ENCODE measurements at places on chromosomes 5 and 9.

GRCh38 chr5:171336521-171337209 is 27.6 kb downstream of the TLX3 start:
- peaks cover 57% of the 10 kb centered on the region for H3K27me3 ChIP-seq
- DNase-seq = no peak
- H3K36me3 ChIP-seq = peaks cover 2% of the 10 kb centered on the region
- no peaks in the 10 kb centered on the region for H3K4me1 ChIP-seq

GRCh38 chr9:16868701-16869100 is 1.8 kb downstream of the BNC2 start:
- peak overlapping the region; percentile 95 for H3K4me3 ChIP-seq
- peaks cover 61% of the 10 kb centered on the region for H3K4me1 ChIP-seq
- no peaks in the 10 kb centered on the region for H3K36me3 ChIP-seq
- DNase-seq = no peak

- H3K27ac ChIP-seq = no peak overlapping the region
- H3K4me1 ChIP-seq = peaks cover 4% of the 10 kb centered on the region
- H3K36me3 ChIP-seq = no peaks in the 10 kb centered on the region
- no peak overlapping the region for H3K4me3 ChIP-seq
- DNase-seq = peak; percentile 65
Measured at GRCh38 chr5:172579403-172579990, 61.6 kb upstream of the NEURL1B start.

DNA sequence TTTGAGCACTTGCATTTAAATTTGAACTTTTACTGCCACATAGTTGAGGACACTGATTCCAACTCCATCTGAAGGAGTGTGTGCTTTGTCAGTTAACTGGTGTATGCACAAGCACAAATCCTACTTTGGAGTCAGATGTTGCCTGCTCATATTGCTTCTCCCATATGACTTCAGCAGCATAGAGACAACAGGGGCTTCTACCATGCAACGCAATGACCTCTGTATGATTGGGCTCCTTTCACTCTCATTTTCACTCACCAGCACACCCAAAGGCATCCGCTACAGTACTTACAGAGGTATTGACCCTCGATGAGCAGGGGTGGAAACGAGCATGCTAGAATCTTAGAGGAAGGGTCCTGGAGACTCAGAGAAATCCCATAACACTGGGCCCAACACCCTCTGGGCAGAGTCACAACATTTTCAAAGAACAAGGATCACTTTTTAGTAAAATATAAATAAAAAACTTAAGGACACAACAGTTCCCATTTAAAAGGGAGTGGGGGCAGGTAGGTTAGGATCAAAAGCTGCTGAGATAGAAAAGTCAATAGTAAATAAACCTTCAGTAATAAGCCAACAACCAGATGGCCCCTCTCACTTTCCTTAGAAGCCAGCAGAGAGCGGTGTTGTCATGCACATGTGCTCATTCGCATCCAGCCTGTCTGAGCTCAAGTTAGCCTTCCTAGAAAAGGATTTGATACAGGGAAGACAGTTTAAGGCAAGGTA is 203.8 kb downstream of the SNCAIP start:
- DNase-seq = no peak
- H3K36me3 ChIP-seq = no peaks in the 10 kb centered on the region
- H3K27ac ChIP-seq = no peak overlapping the region
- no peaks in the 10 kb centered on the region for H3K4me1 ChIP-seq
- H3K27me3 ChIP-seq = peaks cover 6% of the 10 kb centered on the region
- no peak overlapping the region for H3K4me3 ChIP-seq

DNA sequence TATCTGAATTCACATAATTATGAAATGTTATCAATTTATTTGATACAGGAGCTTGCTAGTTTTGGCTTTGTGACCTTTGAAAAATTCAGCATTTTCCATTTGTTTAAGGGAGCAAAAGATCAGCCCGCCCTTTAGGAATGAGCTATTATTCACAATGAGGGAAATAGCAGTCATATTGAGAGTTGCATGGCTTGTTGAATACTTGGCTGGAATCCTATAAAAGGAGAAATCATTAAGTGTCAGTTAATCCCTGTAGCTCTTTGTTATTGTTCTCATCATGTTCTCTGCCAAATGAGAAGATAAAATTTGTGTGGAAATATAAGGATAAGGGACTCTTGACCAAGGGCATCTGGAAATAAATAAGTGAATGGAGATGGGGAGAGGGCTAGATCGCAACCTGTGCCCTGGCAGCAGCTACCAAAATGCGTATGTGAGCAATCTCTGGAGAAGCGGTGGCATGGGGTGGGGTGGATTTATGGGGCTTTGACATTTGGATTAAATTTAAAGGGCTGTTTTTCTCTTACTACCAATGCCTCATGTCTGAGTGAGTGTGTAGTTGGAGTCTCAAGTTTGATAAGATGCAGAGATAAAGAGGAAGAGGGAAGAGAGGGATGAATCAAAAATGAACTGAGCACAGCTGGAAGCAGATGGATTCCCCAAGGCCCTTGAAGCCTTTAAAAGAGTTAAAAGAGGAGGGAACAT is 237.6 kb downstream of the NNT start:
- peaks cover 16% of the 10 kb centered on the region for H3K4me1 ChIP-seq
- no peaks in the 10 kb centered on the region for H3K36me3 ChIP-seq
- peaks cover 21% of the 10 kb centered on the region for H3K27me3 ChIP-seq

- DNase-seq = no peak
- peaks cover 50% of the 10 kb centered on the region for H3K4me1 ChIP-seq
- H3K36me3 ChIP-seq = no peaks in the 10 kb centered on the region
- H3K27ac ChIP-seq = peak overlapping the region; percentile 89
- H3K27me3 ChIP-seq = no peaks in the 10 kb centered on the region
Measured at GRCh38 chr9:14203356-14204056, 110.4 kb downstream of the NFIB start.

DNA sequence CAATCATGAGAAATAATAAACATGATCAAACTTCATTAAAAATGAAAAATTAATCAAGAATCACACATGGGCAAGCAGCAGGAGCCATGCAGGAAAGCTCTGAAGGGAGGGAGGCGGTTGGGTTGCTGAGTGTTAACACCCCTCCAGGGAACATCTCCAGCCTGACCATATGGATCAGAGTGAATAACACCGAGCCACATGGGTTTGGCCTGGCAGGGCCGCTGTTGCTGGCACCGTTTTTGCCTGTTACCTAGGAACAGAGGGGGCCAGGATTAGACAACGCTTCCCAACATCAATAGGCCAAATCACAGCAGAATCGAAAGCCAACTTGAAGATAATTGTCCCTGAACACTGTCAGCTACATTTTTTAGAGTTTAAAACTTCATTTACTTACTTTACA is 160.2 kb downstream of the DENND1A start:
- H3K27me3 ChIP-seq = no peaks in the 10 kb centered on the region
- no peak for DNase-seq
- no peak overlapping the region for H3K4me3 ChIP-seq
- H3K4me1 ChIP-seq = no peaks in the 10 kb centered on the region

DNA sequence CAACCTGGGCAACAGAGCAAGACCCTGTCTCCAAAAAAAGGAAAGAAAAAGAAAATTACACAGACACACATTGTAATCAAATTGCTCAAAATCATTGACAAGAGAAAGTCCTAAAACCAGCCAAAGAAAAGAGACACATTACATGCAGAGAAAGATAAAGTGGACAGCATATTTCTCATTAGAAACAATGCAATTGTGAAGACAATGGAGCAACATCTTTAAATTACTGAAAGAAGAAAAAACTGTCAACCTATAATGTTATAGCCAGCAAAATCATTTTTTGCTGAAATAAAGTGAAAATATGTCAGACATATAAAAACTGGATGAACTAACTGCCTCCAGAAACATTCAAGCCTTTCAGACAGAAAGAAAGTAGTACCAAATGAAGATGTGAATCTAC is 120.6 kb downstream of the TMEM167A start:
- no peaks in the 10 kb centered on the region for H3K27me3 ChIP-seq
- H3K27ac ChIP-seq = no peak overlapping the region
- no peak overlapping the region for H3K4me3 ChIP-seq
- no peak for DNase-seq

DNA sequence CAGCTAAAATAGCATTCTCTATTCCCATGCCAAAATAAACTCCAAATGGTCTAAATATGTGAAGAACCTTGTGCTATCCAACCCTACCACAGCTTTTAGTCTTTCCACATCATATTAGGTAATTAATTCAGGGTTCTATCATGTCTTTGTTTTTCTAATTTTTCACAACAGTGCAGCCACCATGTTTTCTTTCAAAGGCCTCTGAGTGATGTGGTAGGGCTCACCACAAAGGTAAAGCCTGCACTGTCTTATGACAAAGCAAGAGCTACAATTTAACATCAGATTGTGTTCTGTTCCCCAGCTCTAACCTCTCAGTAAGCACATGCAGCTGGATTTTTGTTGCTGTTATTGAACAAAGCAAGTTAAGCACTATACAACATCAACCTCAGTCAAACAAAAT is 52.4 kb downstream of the MEF2C start:
- no peaks in the 10 kb centered on the region for H3K36me3 ChIP-seq
- no peak overlapping the region for H3K4me3 ChIP-seq
- peaks cover 58% of the 10 kb centered on the region for H3K4me1 ChIP-seq
- H3K27me3 ChIP-seq = no peaks in the 10 kb centered on the region
- peak overlapping the region; percentile 62 for H3K27ac ChIP-seq

DNA sequence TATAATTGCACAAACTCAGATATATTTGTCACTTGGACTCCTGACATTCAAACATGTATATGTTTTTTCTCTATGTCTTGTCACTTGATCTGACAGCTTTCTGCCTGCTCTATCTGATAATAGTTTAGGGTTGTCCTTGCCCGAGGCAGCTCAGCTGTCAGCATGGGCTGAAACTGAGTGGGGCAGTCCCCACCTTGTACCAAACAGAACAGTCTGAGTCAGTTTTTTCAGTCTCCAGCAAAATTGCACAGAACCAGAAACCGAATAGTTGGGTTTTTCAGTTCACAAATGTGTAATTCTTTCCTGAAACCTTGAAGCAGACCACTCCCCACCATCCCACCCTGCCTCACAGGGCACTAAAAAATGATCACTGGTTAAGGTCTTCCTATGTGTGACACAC is 9.5 kb upstream of the HAND1 start:
- no peaks in the 10 kb centered on the region for H3K36me3 ChIP-seq
- peaks cover 79% of the 10 kb centered on the region for H3K27me3 ChIP-seq
- H3K4me1 ChIP-seq = no peaks in the 10 kb centered on the region
- H3K27ac ChIP-seq = no peak overlapping the region

DNA sequence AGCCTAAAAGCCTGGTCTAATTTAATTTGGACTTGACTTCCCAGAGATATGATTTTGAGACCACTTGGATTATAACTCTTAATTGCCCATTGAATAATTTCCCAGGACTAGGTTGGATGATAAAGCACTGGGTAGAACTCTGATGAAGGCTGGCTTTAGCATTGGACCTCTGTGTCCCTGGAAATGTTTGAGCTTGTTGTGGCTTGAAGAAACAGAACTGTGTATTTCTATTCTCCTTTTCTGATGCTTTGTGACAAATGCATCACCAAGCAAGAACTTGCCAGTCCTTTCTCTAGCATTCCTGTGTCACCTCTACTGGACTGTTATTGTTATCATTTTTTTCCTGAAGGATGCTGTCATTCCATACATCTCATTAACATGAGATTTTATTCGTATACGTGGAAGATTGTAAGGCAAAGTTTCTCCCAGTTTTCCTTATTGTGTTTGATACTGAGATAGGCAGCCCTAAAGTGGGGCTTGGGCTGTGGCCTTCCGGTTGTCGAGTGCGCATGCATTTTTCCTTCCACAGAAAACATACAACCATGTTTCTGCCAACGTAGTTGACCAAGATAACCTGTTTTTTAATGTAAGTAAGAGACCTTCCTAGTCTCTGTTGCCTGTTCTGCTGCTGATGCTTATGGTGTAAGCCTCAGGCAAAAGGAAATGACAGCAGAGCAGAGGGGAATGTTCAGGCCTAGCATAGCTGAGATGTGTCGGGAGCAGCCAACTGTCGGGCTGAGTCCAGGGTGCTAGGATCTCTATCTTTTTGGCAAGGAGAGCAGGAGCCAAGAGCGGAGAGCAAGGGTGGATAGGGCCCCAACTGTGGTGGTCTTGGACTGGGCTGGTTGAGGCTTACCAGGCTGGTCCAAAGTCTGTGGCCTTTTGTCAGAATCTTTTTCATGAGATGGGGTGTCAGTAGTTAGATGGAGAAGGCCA is 2.3 kb downstream of the NTRK2 start:
- peaks cover 61% of the 10 kb centered on the region for H3K4me1 ChIP-seq

DNA sequence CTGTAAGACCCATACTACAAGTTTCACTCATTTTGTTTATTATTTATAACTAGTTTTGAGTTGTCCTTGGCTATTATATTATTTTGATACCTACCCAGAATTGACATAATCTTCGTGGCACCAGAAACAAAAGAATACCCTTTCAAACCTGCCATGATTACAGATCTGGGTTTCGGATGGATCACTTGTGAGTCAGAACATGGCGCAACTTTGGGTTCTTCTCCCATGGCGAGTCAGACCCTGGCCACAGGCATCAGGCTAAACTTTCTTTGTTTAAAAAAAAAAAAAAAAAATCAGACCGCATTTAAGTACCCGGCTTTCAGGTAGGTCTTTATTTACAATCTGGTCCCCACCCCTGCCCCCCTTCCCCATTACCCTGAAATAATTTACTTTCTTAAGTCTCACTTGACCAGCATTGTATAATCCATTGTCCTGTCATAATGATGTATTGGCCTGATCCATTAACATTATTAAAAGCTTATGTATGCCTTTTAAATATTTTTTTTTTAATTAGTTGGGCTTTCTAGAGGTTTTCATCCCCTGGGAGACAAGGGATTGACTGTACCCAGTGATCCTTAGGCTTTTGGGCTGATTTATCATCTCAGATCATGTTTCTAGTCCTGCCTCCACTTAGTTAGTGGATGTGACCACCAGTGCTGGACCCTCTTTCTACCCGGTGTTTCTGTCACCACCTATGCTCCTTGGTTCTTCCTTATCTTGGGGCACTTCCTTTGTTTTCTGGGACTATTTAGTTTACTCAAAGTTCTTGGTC is 43.9 kb downstream of the F2RL2 start:
- H3K4me3 ChIP-seq = no peak overlapping the region
- DNase-seq = no peak
- no peak overlapping the region for H3K27ac ChIP-seq

DNA sequence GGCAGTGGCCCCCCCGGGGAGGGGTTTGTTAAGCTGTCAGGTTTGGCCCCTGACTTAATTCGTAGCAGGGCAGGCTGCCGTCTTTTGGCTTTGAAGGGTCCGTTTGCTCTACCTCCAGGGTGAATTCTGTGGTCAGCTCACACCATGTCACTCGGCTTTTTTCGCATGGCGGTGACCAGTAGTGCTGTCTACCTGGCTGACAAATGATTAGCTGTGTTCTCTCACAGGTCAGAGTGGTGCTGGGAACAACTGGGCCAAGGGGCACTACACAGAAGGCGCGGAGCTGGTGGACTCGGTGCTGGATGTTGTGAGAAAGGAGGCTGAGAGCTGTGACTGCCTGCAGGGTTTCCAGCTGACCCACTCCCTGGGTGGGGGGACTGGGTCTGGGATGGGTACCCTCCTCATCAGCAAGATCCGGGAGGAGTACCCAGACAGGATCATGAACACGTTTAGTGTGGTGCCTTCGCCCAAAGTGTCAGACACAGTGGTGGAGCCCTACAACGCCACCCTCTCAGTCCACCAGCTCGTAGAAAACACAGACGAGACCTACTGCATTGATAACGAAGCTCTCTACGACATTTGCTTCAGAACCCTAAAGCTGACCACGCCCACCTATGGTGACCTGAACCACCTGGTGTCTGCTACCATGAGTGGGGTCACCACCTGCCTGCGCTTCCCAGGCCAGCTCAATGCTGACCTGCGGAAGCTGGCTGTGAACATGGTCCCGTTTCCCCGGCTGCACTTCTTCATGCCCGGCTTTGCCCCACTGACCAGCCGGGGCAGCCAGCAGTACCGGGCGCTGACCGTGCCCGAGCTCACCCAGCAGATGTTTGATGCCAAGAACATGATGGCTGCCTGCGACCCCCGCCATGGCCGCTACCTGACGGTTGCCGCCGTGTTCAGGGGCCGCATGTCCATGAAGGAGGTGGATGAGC is 1.4 kb downstream of the TUBB4B start:
- H3K27me3 ChIP-seq = no peaks in the 10 kb centered on the region
- H3K4me3 ChIP-seq = peak overlapping the region; percentile 76
- H3K4me1 ChIP-seq = peaks cover 30% of the 10 kb centered on the region
- no peak for DNase-seq

Data from chondrocyte (in vitro differentiated cells).